Hepatocyte (in vitro differentiated cells): ENCODE measurements at places on chromosomes 13 and 19.

GRCh38 chr19:39411832-39412099, 703 bp upstream of the PLEKHG2 start:
- peak overlapping the region; percentile 100 for H3K27ac ChIP-seq
- peak; percentile 95 for DNase-seq

DNA sequence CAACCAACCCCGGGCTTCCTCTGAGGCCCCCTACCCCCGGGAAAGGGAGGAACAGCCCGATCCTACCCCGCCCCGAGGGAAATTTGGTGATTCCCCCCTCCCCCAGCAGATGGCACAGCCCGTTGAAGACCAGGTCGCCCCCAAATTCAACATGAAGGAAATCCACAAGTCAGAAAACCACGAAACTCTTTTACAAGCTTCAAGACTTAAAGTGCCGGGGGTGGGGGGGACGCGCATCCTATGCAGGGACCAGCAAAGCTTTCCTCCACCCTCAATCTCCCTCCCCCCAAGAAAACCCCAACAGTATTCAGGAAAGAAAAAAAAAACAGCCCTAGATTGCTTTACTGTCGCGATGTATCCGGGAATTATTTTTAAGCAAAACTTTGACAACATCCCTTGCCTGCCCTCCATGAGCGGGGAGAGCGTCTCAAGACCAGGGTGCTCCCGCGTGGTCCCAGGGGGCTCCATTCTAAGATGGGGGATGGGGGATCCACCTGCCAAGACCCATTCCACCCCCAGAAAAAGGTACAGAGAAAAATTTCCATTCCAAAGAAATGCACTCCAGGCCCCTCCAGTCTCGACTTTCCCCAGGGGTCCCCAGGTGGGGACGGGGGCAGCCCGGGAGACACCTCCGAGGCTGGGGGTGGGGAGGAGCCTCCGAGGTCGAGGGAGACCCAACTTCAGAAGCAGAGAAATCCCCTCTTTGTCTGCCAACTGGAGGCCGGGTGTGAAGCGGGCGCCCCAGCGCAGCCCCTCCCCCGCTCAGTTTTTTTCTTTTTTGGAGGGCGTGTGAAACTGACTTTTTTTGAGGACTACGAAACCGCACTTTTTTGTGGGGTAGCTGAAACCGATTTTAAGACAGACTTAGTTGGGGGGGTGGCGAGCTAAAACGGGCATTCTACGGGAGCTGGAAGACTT, 1.5 kb downstream of the TCF3 start:
- H3K36me3 ChIP-seq = no peaks in the 10 kb centered on the region
- peak; percentile 58 for DNase-seq
- H3K4me1 ChIP-seq = peaks cover 15% of the 10 kb centered on the region

DNA sequence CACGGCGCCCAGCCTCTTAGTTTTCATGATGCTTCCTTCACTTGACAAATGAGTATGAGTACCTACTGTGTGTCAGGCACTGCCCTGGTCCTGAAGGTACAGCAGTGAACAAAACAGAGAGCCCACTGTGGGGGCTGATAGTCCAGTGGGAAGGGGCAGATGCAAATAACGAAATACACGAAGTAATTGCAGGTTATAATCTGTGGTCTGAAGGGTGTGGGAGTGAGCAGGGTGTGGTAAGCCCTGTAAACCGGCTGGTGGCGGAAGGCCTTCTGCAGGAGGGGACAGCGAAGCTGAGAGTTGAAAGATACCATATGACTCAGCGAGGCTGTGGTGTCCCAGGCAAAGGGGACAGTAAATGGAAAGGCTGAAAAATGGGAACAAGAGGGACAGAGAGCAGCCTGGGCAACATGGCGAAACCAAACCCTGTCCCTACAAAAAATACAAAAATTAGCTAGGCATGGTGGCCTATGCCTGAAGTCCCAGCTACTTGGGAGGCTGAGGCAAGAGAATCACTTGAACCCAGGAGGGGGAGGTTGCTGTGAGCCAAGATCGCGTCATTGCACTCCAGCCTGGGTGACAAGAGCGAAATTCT, 60.5 kb downstream of the MAP4K1 start:
- no peaks in the 10 kb centered on the region for H3K36me3 ChIP-seq
- no peaks in the 10 kb centered on the region for H3K4me1 ChIP-seq
- DNase-seq = no peak
- H3K4me3 ChIP-seq = no peak overlapping the region
- no peak overlapping the region for H3K27ac ChIP-seq

GRCh38 chr19:4062419-4063368, 4.0 kb downstream of the ZBTB7A start:
- H3K27me3 ChIP-seq = no peaks in the 10 kb centered on the region
- peak overlapping the region; percentile 98 for H3K27ac ChIP-seq
- no peak for DNase-seq
- no peaks in the 10 kb centered on the region for H3K36me3 ChIP-seq
- H3K4me3 ChIP-seq = no peak overlapping the region

DNA sequence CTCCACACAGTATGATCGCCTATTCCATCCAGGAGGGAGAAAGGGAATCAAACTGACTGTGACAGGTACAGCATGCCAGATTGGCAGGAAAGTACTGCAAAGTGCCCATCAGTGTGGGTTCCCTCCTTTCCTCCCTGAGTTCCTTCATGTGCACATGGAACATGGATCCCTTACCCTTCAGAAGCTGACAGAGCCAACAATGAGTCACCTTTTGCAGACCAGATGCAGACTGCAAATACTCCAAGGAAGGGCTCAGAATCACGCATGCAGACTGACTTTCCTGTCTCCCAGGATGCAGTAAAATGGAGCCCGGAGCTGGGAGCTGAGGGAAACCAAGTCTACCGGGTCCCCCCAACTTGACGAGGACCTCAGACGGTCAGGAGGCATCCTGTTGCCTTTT, 41.8 kb downstream of the SACS start:
- no peaks in the 10 kb centered on the region for H3K36me3 ChIP-seq
- no peak for DNase-seq
- no peak overlapping the region for H3K27ac ChIP-seq

- H3K27me3 ChIP-seq = no peaks in the 10 kb centered on the region
- H3K36me3 ChIP-seq = peaks cover 6% of the 10 kb centered on the region
- H3K4me1 ChIP-seq = peaks cover 32% of the 10 kb centered on the region
- no peak for DNase-seq
Measured at GRCh38 chr19:14512406-14512961, 5.7 kb downstream of the DNAJB1 start.

DNA sequence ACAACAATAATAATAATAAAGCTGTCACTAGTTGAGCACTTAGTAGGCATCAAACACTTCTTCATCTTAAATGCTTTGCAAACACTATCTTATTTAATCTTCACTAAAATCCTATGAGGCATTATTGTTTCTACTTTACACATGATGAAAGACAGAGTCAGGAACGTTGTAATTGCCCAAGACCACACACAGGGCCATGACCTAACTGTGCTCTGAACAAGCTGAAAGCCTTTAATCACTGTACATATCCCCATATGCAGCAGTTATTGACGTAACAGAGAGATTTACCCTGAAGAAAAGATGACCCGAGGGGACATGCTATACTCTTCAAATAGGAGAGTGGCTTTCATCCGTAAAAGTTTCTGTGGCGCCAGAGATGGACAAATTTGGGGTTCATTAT, 53.0 kb downstream of the SACS start:
- H3K4me1 ChIP-seq = peaks cover 8% of the 10 kb centered on the region
- no peak overlapping the region for H3K4me3 ChIP-seq
- DNase-seq = peak; percentile 34
- H3K36me3 ChIP-seq = no peaks in the 10 kb centered on the region
- peak overlapping the region; percentile 60 for H3K27ac ChIP-seq
- H3K27me3 ChIP-seq = no peaks in the 10 kb centered on the region

- DNase-seq = no peak
- H3K36me3 ChIP-seq = no peaks in the 10 kb centered on the region
- H3K27me3 ChIP-seq = no peaks in the 10 kb centered on the region
Measured at GRCh38 chr13:109782823-109783431, 3.5 kb downstream of the IRS2 start.

- no peaks in the 10 kb centered on the region for H3K27me3 ChIP-seq
- H3K4me1 ChIP-seq = no peaks in the 10 kb centered on the region
- H3K27ac ChIP-seq = no peak overlapping the region
Measured at GRCh38 chr13:68076046-68076445, 845.9 kb upstream of the PCDH9 start.

- H3K36me3 ChIP-seq = no peaks in the 10 kb centered on the region
- no peak overlapping the region for H3K4me3 ChIP-seq
- H3K27me3 ChIP-seq = no peaks in the 10 kb centered on the region
- H3K4me1 ChIP-seq = peaks cover 27% of the 10 kb centered on the region
- DNase-seq = peak; percentile 47
Measured at GRCh38 chr13:80363890-80364503, 23.1 kb upstream of the SPRY2 start.

- no peak for DNase-seq
- H3K36me3 ChIP-seq = no peaks in the 10 kb centered on the region
- H3K27ac ChIP-seq = no peak overlapping the region
Measured at GRCh38 chr13:21846605-21847004, 175.7 kb downstream of the FGF9 start.
